ENCODE measurements at places on chromosomes 7 and 10.

DNA sequence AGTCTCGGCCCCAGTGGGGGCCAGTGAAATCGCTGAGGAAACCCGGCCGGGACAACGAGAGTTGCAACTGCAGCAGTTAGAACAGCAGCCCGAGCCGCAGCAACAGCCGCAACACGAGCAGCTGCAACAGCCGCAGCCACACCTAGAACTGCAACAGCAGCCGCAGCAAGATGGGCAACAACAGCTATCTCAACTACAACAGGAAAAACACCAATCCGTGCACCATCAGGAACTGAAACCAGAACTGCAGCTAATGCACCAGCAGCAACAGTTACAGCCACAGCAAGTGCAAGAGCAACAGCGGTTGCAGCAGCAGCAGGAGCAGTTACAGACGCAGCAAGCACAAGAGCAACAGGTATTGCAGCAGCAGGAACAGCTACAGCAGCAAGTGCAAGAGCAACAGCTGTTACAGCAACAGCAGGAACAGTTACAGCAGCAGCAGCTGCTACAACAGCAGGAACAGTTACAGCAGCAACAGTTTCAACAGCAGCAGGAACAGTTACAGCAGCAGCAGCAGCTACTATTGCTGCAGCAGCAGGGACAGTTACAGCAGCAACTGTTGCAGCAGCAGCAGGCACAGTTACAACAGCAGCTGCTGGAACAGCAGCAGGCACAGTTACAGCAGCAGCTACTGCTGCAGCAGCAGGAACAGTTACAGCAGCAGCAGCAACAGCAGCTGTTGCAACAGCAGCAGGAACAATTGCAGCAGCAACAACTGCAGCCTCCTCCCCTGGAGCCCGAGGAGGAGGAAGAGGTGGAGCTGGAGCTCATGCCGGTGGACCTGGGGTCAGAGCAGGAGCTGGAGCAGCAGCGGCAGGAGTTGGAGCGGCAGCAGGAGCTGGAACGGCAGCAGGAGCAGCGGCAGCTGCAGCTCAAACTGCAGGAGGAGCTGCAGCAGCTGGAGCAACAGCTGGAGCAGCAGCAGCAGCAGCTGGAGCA lies 6.1 kb downstream of the ZNF853 start:
- no peak for DNase-seq

GRCh38 chr10:4522296-4523000 lies 303.6 kb upstream of the AKR1E2 start:
- DNase-seq: no peak

GRCh38 chr7:1663857-1664651 lies 6.0 kb upstream of the ELFN1 start:
- DNase-seq: no peak

DNA sequence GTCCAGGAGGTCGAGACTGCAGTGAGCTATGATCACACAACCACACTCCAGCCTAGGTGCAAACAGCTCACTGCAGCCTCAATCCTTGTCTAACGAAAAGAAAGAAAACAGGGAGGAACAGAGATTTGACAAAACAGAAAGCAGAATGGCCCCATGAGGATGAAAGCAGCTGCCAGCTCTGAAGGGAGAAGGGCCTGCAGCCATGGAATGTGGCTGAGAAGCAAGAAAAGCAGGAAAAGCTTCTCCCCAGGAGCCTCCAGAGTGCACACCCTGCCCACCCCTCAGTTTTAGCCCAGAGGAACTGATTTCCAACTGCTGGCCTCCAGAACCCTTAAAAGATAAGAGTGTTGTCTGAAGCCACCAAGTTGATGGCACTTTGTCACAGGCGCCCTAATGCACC lies 13.0 kb downstream of the ESYT2 start:
- no peak for DNase-seq

GRCh38 chr10:13668126-13668525 lies 81.4 kb downstream of the PRPF18 start:
- DNase-seq: no peak

- DNase-seq: no peak
Measured at GRCh38 chr10:64191286-64191685, 670.1 kb downstream of the REEP3 start.

- no peak for DNase-seq
Measured at GRCh38 chr7:48428091-48428684, 256.9 kb downstream of the ABCA13 start.

- DNase-seq: no peak
Measured at GRCh38 chr10:91043173-91043910, 122.5 kb upstream of the ANKRD1 start.

DNA sequence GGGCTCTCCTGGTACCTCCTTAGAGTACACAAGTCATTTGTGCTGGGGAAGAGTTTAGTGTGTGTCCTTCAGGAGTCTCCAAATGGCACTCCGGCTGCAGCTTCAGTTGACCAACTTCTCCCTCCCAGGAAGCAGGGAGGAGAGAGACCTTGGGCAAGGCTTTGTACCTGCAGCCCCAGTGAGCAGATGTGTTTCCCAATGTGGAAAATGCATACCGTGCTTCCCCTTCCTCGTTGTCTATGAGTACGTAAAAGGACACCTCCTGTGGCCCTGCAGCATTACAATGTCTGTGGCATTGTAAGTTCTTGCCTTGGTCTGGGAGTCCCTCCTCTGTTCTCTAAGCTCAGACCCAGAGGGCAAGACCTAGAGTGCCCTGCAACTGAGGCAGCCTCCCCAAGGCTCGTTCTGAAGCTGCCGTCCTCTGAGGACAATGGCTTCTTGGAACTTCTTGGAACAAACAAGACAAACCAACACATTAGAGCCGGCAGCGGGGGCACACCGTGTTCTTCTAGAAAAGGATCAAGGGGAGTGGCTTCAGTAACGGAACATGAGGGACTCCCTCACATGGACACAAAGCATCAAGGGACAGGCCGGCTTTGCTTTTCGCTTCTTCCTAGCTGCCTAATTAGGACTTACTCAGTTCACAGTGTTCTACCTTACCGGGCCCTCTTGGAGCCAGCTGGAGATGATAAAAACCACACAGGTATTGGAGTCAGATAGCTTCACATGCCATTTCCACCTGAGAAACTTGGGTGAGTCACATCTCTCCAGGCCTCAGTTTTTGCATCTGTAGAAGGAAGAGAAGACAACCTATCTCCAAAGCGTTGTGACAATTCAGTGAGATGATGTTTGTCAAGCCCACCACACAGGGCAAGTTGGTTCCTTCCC lies 20.9 kb upstream of the PPA1 start:
- DNase-seq: no peak

DNA sequence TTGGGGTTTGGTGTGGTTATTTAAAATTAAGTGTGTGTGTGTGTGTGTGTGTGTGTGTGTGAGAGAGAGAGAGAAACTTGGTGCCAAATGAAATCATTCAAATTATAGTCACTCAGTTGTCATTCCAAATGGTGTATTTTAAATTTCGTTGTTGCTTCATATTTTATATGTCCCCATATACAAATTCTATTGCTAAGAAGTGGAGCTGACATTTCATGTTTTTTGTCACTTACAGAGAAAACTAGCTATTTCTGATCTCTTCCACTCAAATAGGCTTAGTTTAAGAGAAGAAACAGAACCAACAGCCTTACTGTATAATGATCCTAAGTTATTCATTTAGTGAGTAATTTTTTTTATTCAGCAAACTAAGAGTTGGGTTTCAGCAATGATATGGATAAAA lies 42.3 kb downstream of the CHRM2 start:
- DNase-seq: no peak

DNA sequence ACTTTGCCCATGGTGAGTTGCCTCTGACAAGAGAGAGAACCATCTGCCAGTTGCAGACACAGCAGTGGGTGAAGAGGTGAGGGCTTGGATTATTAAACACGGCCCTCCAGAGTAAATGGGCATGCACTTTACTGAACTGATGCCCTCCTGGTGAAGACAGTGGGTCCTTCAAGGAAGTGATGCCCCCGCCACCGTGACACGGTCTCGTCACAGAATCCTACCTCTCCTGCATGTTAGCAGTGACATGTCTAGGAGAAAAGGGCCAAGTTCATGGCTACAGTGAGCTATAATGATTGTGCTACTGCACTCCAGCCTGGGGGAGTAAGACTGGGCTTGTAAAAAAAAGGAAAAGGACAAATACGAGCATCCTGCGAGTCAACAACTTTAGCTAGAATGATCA lies 2.4 kb downstream of the BNIP3 start:
- DNase-seq: no peak

DNA sequence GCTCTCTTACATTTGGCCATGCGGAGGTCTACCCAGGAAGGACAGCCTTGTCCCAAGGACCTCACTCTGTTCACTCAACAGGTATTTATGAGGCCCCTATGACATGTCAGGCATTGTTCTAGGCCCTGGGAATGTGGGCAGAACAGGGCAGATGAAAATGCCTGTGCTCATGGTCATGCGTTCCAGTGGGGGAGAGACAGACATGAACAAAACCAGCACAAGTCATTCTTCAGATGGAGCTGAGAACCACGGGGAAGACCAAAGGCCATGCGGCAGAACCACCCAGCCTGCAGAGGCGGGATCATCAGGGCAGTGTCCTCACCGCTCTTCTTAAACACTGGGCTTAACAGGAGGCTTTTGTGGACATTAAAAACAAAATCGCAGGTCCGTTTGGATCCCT lies 636.1 kb downstream of the SDK1 start:
- DNase-seq: no peak

DNA sequence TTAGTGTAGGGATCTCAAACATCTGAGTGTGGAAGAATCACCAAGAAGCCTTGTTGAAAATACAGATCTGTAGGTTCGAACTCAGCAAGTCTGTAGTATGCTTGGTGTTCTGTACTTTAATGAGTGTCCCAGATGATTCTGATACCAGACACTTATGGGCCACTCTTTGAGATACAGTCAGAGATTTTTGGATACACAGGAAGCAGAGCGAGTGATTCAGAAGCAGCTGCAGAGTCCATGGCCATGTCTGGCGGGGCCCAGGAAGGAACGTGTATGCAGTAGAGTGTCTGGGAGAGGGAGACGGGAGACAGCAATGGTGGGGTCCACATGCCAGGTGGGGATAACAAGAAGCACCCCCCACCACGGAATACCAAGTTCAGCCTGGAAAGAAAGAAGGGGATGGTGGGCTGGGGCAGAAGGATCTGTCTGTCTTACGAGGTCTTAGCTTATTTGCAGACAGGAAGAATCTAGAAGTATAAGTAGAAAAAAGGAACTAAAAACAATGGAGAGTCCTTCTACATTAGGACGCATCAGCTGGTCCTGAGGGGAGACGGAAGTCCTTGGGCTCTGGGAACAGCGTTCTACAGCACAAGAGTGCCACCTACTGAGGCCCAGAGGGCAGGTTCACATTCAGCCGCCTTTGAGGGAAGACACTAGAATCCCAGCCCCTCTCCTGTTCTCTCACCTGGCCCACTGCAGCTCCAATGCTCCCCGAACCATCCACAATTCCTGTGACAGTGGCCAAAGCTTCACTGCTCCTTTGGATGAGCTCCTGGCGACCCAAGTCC lies 55.4 kb downstream of the SLC37A3 start:
- no peak for DNase-seq

GRCh38 chr7:31398815-31399214 lies 58.3 kb upstream of the NEUROD6 start:
- DNase-seq: no peak

GRCh38 chr10:60908031-60908430 lies 36.0 kb downstream of the RHOBTB1 start:
- DNase-seq: no peak

- no peak for DNase-seq
Measured at GRCh38 chr7:75916685-75917634, 2.0 kb downstream of the POR start.

DNA sequence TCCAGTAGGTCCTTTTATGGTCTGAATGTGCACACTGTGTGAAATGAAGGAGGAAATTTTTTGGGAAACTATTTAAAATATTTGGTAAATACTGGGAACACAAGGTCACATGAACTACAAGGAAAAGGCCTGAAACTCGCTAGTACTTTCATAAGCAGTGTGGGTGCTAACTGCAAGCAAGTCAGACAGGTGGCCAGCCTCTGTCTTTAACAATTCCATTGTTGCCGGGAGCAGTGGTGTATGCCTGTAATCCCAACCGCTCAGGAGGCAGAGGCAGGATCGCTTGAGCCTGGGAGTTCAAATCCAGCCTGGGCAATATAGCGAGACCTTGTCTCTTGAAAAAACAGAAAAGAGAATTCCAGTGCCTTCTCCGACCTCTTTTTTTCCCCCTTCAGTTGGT lies 37.5 kb downstream of the SMURF1 start:
- no peak for DNase-seq

DNA sequence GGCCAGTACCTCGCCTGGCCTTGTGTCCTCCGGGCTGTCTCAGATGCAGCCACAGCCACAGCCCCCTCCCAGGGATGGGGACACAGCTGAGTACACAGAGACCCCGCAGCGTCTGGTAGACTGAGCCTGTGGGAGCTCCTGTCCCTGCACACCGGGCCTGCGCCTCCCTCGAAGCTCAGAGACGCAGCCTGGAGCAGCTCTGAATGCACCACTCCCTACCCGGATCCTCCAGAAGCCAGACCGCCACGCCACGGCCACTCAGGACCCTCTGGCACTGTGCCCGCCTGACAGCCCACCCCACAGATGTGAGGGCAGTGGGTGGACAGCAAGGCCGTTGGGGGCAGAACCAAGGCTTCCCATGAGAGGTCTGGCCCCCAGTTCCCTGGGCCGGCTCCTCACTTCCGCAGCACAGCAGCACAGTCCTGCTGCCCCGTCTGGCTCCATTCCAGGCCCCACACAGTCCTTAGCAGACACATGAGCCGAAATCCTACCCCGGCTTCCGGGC lies 40.8 kb downstream of the PAPOLB start:
- no peak for DNase-seq

- DNase-seq: no peak
Measured at GRCh38 chr10:113524120-113524519, 28.7 kb upstream of the HABP2 start.

DNA sequence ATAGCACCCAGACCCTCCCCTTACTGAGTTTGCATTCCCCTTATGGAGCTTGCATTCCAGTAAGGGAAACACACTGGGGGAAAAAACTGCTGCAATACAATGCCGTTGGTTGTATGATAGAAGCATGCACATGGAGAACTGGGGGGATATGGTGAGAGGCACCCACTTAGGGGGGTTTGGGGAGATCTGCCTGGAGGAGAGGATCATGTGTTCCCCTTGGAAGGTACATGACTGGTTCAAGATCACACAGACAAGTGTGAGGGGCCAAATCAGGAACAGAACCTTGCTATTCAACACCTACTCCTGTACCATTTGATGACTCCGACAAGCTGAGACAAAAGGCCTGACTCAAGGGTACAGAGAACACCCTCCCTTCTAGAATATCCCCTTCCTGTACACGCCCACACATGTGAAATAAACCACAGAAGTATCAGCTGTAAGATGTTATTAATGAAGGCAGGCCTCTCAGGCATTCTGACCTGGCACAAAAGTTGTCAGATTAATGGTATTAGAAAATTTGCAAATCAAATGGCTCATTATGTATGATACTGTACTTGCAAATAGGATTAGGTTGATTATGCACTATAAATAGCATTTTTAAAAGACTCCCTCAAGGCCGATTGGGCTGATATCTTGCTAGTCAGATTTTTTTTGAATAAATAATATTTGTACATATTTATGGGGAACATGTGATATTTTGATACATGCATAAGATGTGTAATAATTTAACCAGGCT lies 122.2 kb downstream of the NPY start:
- DNase-seq: no peak

DNA sequence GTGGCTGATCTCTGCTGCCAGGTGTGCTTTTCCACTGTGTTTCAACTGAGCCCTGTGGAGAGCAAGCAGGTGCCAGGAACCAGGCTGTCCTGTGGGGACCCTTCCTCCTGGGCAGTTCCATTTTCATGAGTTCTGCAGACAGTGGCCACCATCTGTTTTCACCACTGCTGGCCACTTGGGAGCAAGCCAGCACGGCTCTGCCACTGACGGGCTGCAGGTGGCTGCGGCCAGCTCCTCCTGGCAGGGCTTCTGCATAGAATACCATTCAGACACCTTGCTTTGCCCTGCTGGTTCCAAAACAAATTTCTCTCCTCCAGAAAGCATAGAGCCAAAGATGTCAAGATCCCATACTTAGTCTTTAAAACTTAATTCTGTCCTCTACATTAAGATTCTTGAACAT lies 48.3 kb downstream of the LANCL2 start:
- DNase-seq: no peak

All from activated CD4-positive, alpha-beta T cell treated with anti-CD3 and anti-CD28 coated beads, Interleukin-2, amount 50 U/mL, for 1 hour (primary cell).